C1 segment of cervical spinal cord (tissue), 14 donors: ENCODE measurements at places on chromosomes 3 and 15.

DNA sequence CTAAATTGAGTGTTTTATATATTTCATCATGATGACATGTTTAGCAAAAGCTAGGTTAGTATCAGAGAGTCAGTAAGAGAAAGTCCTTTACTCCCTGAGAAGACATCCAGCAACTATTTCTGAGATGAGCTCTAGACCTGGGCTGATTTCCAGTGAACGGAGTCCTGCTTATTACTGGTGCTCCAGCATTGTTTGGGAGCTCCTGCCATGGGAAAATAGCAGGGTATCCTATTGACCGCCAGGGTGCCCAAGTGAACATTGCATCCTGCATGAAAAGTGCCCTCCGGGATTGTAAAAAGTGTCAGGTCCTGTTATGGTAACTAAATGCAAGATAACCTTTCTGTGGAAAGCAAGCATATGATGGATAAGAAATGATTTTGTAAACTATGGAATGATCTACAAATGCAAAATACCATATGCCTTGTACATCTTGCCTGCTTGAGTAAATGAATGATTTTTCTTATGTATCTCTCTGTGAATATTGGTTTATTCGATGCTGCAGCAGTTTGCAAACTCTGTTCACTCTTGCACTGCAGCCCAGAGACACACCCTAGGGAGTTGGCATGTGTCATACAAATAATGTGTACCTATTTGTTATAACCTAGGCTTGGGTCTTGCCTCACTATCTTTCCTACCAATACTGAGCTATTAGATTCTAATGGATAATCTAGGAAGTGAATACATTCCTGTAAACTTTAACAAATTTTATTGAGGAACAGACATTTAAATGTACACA, 96.7 kb downstream of the IL5RA start:
- DNase-seq = no peak

DNA sequence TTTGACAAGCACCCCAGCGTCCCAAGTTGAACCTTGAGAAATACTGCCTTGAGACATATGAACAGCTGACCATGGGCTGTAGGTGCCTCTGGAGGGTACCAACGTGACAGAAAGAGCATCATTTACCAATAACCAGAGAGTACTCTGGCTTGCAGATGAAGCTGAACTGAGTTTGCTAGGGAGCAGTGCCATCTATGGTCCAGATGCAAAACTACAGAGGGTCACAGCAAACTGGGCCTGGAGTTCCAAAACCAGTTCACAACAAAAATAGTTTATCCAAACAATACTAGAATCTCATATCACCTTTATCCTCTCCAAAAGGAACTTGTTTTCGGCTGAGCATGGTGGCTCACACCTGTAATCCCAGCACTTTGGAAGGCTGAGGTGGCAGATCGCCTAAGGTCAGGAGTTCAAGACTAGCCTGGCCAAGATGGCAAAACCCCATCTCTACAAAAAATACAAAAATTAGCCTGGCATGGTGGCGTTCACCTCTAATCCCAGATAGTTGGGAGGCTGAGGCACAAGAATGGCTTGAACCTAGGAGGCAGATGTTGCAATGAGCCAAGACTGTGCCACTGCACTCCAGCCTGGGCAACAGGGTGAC, 69.3 kb downstream of the CHAC1 start:
- DNase-seq = peak; percentile 7

GRCh38 chr3:46936733-46937250, 39.8 kb downstream of the CCDC12 start:
- no peak for DNase-seq

GRCh38 chr15:88636050-88636449, 2.8 kb upstream of the ISG20 start:
- no peak for DNase-seq

DNA sequence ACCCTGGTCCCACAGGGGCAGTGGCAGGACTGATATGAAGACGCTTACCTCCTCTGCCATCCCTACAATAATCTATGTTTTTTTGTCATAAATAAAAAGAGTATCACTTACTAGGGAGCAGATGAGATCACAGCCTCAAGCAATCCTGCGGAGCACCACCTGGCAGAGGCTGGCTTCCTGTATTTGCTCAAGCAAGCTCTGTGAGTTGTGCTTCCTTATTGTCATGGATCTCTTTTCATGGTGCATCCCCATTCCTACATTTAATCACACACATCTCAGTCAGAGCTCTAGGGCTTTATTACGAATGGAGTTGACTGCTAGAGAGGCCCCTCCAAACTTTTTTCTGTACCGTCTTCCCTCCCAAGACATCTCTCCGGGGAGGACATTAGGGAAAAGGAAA, 186.0 kb downstream of the UBE2E2 start:
- no peak for DNase-seq

DNA sequence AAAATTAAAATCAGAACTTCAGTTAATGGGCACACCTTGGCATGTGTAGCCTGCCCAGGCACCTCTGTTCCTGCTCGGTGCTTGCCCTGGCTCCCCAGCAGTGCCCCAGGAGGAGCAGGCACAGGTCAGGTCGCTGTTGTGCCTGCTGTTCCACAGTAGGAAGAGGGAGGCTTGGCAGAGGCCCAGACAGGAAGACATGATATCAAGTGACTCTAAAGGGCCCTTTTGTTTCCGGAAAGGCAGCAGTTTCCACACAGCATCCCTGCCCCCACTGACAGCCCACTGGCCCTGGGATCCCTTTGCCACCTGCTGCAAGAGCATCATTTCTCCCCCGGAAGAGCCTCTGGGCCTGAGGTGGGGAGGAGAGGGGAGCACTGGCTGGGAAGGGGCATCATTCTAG, 40.5 kb upstream of the HES1 start:
- no peak for DNase-seq

GRCh38 chr3:46296826-46297225, 54.6 kb downstream of the CCR3 start:
- no peak for DNase-seq

- peak; percentile 58 for DNase-seq
Measured at GRCh38 chr15:85044251-85044853, 62.7 kb downstream of the PDE8A start.

DNA sequence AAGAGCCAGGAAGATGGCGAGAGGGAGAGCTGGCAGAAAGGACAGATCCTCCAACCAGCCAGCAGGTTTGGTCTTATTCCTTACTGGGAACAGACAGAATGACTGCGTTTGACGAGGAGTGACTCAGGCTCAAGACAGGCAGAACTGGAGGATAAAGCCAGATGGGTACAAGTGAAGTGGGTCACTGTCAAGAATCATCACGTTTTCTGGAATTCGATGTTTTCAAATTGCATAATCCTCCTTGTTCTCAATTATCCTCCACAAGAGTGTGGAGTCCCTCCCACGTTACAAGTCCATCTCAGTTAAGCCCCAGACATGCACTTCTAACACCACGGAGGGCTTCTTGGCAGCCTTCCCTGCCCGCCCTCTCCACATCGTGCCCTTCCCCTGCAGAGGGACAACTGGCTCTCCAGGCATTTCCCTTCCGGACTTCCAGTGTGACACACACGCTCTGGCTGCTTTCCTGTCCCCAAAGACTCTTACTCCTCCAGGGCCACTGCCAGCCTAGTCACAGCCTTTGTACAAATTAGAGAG, 183.1 kb downstream of the CHST2 start:
- no peak for DNase-seq

- DNase-seq = no peak
Measured at GRCh38 chr15:92520914-92521623, 127.4 kb downstream of the ST8SIA2 start.

GRCh38 chr15:56978898-56979662, 60.6 kb downstream of the TCF12 start:
- DNase-seq = no peak

GRCh38 chr3:135560847-135561246, 404.7 kb upstream of the PPP2R3A start:
- DNase-seq = no peak

- DNase-seq = no peak
Measured at GRCh38 chr3:70716832-70717231, 404.4 kb upstream of the MDFIC2 start.

DNA sequence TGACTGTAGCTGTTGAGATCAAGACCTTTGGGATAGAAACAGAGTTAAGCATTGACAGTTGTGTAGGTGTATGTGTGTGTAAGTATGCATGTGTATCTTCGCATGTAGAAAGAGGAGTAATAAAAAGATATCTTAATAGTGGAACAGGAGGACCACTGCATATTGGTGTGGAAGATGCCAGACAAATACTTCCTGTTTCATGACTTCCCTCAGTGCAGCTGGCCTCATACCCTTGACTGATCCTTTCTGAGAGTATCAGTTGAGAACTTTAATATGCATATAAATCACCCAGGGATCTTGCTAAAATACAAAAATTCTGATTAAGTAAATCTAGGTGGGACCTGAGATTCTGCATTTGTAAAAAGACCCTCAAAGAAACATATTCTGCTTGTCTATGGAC, 8.5 kb upstream of the ZBED2 start:
- no peak for DNase-seq

- DNase-seq = no peak
Measured at GRCh38 chr15:42070976-42071350, 23.4 kb downstream of the PLA2G4D start.

GRCh38 chr15:99130765-99131440, 26.0 kb downstream of the SYNM start:
- DNase-seq = no peak

GRCh38 chr15:85964471-85964870, 115.2 kb upstream of the AGBL1 start:
- DNase-seq = no peak

- DNase-seq = no peak
Measured at GRCh38 chr3:63936925-63937324, 24.7 kb upstream of the SCAANT1 start.

DNA sequence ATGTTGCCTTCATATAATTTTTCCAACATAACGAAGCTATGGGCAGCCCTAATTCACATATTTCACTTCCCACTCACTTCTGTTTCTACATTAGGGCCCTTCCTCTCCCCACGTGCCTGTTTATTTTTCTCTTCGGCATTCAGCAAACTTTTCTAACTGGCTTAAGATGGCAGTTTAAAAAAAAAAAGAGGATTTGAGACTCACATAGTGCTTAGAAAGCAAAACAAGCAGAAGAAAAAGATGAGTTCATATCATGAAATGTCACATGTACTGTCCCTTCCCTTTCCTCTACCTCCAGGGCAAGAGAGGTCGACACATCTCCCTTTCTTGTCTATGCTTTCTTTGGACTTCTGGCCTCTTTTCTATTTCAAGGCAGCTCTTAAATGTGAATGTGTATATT, 30.6 kb downstream of the SLC49A4 start:
- no peak for DNase-seq

DNA sequence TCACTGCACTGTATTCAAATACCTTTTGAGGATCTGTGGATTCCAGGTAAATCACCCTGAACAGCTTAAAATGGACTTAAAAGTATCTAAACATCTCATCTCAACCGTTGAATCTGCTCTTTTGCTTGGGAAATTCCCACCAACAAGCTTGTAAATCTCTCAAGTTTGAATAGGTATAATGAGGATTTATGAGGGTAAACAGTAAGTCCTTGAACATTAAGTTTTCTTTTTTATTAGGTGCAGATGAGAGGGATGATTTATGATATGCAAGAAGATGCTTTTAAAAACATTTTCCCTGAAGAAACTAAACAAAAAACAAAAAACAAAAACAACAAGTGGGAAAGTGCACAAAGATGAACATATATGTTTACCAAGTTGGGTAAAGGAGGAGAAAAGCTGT, 290.6 kb downstream of the ROBO1 start:
- no peak for DNase-seq

GRCh38 chr3:105826778-105827634, 41.8 kb downstream of the CBLB start:
- no peak for DNase-seq

DNA sequence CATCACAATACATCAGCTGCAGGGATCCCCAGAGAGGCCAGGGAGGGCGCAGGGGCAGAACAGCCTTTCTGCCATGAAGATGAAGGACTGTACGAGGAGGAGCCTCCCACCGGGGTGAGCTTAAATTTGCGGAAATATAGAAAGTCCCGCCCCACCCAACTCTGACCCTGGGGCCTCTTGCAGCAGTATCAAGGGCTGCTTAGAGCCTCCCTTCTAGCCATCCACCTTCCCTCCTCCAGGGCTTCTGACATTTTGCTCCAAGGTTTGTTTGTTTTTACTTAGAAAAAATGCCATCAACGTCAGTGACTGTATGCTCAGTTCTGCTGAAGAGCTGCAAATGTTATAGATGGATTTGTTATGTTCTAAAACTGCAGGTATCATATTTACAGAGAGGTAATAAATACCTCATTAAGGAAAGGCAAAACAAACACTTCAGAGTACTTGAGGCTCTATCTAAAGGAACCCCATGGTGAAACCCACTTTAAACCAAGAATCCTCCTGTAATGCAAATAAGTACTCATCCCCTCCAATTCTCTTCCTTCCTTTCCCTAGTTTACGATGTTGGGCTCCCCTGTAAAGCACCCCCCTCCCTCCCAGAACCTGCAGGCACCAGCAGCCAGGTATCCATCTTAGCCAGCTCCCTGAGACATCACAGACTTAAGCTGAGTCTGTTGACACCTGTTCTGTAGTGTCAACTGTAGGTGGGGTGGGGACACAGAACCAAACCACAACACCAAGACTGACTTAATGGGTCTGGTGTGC, 30.5 kb downstream of the RFTN1 start:
- DNase-seq = no peak

DNA sequence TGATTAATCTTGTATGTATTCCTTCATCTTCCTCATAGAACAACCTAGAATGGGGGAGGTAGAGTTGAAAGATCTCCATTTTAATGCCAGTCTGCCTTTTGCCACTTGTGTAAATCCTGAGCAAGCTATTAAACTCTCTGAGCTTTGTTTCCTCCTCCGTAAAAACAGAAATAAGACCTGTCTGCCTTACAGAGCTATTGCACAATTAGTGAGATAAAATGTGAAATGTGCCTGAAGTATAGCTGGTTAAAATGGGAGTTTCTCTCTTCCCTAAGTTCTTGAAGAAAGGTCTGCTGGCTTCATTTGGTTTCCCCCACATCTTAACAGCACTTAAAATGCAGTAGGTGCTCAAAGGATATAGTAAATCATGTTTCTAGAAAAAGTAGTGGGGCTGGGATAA, 19.0 kb downstream of the ALDH1A2 start:
- no peak for DNase-seq

GRCh38 chr3:64093825-64094712, 70.8 kb upstream of the PSMD6 start:
- no peak for DNase-seq

- no peak for DNase-seq
Measured at GRCh38 chr15:88498996-88499395, 31.5 kb downstream of the MRPS11 start.

- no peak for DNase-seq
Measured at GRCh38 chr3:123246866-123247265, 45.1 kb downstream of the SEC22A start.

GRCh38 chr3:18512007-18512406, 86.9 kb upstream of the SATB1 start:
- no peak for DNase-seq

DNA sequence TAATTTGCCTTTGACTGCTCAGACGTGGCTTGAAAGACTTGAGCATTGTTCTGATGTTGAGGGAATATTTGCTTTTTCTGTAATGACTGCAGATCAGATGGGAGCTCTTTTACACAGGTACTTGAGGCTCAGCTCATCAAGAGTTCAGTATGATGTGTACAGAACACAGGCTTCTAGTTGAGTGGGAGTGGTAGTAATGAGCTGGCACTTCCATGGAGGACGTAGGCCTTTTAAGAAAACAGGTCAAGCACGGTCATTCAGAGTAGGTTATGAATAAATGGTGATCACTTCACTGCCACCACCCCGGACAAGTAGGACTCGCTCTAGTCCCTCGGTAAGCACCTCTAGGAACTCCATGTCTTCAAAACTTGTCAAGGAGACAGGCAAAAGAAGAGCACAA, 8.8 kb downstream of the EMC4 start:
- no peak for DNase-seq
